ENCODE measurements at places on chromosomes 4 and X.

- peak; percentile 8 for DNase-seq
Observed at GRCh38 chr4:47837094-47837907, 566 bp downstream of the CORIN start.

DNA sequence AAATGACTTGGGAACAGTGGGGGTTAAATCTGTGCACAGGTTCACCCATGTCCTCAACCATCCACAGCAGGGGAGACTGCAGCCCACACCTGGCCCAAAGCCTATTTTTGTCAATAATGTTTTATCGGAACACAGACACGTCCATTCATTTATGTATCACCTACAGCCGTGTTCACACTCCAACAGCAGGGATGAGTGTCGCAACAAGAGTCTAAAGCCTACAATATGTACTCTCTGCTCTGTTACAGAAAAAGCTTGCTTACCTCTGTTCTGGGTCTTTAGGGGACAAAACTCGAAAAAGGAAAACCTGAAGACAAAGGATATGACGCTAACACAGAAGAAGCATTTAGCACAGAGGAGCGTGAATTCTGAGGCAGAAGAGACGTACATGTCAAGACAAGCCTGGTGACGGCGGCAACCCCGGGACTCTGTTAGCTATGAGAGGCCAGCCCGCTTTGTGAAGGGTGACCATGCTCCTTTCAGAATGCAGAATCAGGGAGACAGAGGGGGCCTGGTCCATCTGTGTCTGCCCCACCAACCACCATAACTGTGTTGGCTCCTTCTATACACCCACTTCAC lies 45.5 kb downstream of the AFAP1 start:
- DNase-seq = no peak

GRCh38 chr4:107937040-107937439 lies 5.7 kb downstream of the CYP2U1 start:
- no peak for DNase-seq

DNA sequence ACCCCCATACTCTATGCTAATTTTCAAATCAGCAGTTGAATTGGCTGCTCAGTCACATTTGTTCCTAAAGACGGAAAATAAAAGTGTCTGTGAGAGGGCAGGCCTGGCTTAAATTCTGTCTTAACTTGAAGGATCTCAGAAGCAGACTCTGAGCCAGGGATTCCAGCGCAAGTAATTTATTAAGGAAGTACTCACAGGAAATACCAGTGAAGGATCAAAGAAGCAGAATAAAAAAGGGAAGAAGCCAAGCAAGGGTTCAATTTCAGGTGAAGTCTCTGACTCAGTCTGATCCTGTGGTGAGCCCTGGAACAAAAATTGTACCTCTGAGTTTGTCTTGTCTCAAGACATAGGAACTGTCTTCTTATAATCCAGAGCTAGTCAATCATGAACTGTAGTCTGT lies 52.2 kb downstream of the IL1RAPL1 start:
- no peak for DNase-seq

GRCh38 chrX:20317873-20318272 lies 51.2 kb upstream of the RPS6KA3 start:
- DNase-seq = no peak

DNA sequence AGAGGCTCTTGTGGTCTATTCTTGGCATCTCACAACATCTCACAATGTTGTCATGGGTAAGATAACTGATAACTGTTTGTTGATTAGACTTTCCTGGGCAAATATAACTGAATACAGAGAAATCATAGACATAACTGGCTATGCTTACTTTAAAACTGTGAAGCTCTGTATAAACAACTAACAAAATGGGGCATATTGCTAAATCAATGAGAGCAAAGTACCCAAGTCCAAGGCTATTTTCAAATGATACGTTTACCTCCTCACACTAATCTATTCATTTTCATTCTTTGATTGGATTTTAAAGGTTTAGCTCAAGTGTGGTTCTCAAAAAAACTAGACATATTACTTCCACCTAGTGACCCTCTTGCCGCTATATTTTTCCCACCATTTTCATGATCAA lies 38.6 kb downstream of the AMELX start:
- no peak for DNase-seq

DNA sequence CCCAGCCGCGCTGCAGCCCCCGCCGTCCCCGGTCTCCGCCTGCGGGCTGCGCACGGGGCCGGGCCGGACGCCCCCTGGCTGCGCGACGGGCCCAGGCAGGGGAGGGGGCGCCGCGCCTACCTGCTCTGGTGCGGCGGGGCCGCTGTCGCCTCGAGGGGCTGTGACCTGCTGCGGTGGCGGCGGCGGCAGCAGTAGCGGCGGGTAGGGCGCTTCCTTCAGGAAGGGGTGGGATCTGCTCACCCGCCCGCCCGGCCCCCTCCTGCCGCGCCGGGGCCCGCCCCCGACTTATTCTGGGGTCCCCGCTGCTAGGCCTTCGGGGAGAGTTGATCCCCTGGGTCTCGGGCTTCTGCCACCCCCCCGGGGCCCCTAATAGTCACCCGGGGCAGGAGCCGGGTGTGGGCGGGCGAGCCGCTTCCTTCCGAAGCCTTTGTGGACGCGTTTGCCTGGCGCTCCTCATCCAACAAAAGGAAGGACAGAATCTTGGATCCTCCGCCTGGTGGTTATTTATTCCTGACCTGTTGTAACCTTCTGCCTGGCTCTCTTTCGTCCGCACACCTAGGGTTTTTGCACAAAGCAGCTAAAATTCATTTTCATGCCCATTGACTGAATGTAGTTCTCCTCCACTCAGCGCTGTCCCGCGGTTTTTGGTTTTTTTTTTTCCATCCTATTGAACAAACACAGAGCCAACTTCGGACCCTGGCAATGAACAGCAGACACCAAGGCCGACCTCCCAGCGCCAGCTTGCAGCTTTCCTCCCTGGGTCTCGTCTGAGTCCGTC lies at the start of gene TMEM150C:
Gene TMEM150C, minus strand, starts transcription at position 203 of the 778 bp plus-strand sequence. CDS start 57,331 bp downstream, outside the sequence.
- no peak for DNase-seq

DNA sequence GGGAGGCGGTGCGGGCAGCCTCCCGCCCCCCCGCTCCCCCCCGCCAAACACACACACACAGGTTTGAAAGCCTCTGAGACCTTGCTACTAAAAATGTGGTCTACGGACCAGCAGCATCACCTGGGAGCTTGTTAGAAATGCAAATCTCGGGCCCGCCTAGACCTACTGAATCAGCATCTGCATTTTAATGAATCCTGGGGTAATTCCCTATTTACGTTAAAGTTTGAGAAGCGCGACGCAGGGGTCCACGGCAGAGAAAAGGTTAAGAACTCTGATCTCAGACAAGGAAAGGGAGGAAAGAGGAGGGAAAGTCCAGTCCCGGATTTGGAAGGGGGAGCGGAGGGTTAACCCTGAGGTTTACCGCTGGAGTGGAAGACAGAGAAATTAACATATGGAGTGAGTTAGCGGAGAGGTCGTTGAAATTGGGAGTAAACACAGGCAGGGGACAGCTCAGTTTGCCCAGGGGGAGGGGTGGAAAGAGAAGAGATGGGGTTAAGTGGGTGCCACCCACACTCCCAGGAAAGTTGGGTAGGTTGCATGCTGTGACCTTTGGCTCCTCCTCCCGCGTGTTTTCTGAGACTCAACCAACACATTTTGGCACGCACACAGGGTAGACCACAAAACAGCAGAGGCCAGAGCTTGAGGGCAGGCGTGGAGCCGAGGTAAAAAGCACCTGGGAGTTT lies 483.6 kb downstream of the BCOR start:
- peak; percentile 75 for DNase-seq

- DNase-seq = no peak
Observed at GRCh38 chrX:136589966-136590365, 58.0 kb downstream of the VGLL1 start.

- no peak for DNase-seq
Observed at GRCh38 chr4:129231945-129232588, 136.1 kb downstream of the C4orf33 start.

DNA sequence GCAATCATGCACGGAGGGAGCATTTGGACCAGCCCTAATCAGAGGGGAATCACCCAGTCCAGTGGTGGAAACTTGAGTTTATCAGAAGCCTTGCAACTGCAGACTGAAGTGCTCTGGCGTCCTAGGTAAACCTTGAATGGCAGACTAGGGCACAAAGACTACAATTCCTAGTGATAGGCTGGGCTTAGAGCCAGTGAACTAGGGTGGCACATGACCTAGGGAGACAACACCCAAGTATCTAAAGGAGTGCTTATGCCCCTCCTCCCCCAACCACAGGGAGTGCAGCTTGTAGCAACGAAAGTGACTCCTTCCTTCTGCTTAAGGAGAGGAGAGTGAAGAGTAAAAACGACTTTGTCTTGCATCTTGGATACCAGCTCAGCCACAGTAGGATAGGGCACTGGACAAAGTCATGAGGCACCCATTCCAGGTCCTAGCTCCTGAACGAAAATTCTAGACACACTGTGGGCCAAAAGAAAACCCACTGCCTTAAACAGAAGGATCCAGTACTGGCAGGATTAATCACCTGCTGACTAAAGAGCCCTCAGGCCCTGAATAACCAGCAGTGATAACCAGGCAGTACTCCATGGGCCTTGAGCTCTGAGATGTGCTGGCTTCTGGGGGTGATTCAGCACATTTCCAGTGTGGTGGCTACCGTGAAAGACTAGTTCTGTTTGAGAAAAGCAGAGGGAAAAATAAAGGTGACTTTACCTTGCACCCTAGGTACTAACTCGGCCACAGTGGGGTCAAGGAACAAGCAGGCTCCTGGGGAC lies 58.7 kb upstream of the STARD8 start:
- no peak for DNase-seq

DNA sequence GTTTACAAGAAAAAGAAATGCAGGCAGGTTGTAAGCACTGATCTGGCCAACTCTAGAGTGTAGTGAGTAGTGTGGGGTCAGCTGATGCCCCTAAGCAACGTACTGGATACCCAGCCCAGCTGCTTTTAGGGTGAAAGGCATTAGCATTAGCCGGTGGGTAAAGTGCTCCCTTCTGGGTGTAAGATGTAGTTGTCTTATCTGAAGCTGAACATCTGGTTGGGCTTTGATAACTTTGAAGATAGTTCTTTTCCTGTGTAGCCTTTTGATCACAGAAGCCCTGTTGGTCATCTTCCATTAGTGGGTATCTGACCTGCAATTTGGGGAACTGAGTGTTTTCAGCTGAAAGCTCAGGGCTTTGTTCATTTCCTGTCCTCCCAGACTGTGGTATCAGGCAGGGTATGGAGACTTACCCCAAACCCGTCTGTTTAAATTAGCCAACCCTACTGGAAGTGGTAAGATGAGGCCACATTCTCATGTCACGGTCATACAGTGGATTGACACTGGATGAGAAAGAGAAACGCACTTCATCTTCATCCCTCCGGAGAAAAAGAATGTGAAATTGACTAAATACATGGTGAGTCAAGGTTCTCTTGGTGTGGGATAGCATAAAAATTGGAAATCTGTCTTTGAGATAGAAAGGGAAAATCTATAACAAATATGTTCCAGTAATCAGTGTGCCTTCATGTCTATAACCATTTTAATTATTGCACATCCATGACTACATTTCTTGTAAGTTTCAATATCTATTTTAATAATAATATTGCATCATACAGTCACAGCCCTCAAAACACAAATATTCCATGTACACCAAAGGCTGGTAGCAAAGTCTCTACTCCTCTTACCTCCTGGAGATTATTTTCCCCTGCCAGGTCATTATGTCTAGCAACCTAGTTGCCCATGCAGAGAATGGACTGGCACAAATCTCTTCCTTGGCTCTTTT lies 8.7 kb downstream of the RHOH start:
- no peak for DNase-seq

DNA sequence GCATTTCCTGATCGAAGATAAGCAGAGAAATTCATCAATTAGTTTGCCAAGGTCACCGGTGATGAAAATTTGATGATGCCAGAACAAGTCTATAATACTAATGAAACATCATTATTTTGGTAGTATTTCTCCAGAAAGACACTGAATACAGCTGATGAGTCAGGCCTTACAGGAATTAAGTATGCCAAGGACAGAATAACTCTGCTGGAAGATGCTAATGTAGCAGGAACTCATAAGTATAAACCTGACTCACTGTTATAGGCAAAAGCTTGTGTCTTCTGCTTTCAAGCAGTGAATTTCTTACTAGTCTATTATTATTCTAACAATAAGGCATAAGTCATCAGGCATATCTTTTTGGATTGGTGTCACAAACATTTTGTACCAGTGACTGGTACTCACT lies 1825.1 kb upstream of the IGFBP7 start:
- DNase-seq = no peak

DNA sequence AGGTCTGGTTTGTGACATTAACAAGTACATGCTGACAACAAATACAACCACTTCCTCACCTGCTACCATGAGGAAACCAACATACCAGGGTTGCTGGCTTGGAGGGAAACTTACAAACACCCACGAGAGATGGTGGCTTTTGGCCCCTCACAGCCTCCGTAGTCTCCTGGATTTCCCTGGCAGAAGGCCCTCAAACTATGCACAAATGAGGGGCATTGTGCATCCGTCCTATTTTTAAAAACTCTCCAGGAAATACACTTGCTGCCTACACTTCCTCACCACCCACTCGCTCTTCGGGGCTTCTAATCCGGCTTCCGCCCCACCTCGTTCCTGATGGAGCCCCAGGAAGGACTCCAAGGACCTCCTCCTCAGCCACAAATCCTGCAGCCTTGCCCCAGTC lies 355.0 kb upstream of the GATB start:
- DNase-seq = no peak

GRCh38 chr4:139239127-139239772 lies 40.8 kb downstream of the MGARP start:
- DNase-seq = no peak

DNA sequence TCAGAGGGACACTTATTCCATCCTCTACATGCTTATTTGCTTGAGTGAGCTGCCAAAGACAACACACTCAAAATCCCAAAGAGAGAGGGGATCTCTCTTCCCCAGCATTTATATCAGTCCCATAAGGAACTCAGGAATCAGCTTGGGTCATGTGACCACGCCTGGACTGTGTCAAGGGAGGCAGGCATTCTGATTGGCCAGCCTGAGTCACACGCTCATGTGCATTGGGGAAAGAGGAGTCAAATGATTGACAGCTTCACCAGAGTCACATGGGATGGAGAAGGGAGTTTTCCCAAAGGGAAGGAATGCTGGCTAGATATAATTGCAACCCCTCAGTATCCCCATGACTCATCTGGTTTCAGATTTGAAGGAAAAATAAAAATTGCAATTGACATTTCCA lies 49.0 kb downstream of the RWDD4 start:
- DNase-seq = no peak

GRCh38 chr4:159171287-159171686 lies 68.4 kb downstream of the RAPGEF2 start:
- no peak for DNase-seq

DNA sequence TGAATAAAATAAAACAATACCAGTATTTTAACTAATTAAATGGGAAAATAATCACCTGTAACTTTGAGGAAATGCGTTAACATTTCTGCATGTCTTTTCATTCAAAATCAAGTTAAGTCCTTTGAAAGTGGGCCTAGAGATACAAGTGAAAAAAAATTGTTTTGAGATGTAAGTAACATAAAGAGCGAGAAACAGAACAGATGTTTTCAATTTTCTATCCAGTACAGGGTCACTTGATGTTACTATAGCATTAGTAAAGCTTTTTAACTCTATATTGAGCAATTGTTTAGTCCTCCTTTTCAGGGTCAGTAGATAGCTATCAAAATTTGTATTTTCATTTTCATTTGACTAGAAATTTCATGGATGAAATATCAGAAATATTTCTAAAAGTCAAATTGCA lies 761.4 kb downstream of the CCSER1 start:
- DNase-seq = no peak

GRCh38 chr4:128346054-128346716 lies 58.6 kb upstream of the PGRMC2 start:
- no peak for DNase-seq

Measured in NCI-H1417 (cell line).